A375 (cell line): ENCODE measurements at places on chromosomes 2 and 18. TPM values are rescaled to one million over a fixed set of nuclear protein-coding genes. Genes with fewer than 3 reads are reported as not detected.

The DYSF gene
- 1.0 and 1.7 TPM in 2 replicates for total RNA-seq

The RASGRP3 gene
- total RNA-seq, result 0.45 and 3.2 TPM in 2 replicates

The APCDD1 gene
- not detected in 2 replicates for total RNA-seq

The NCKAP1 gene
- total RNA-seq, result 35.8 and 37.6 TPM in 2 replicates

The STARD6 gene
- 0.29 TPM in 1 of 2 replicates, not detected in the other for total RNA-seq

The PKDCC gene
- 3.2 and 3.8 TPM in 2 replicates for total RNA-seq

The NT5C1B gene
- not detected in 2 replicates for total RNA-seq

The GNAL gene
- 1.5 and 2.3 TPM in 2 replicates for total RNA-seq

The ZNF892 gene
- 2.9 and 3.0 TPM in 2 replicates for total RNA-seq

The XRCC5 gene
- total RNA-seq, result 211 and 236 TPM in 2 replicates

The CD302 gene
- total RNA-seq, result 3.8 and 3.9 TPM in 2 replicates

The ALKAL2 gene
- not detected in 2 replicates for total RNA-seq

The GRB14 gene
- total RNA-seq, result 0.45 and 0.53 TPM in 2 replicates

The MSTN gene
- 0.05 TPM in 1 of 2 replicates, not detected in the other for total RNA-seq

The REV1 gene
- 17.8 and 21.2 TPM in 2 replicates for total RNA-seq

The AQP12A gene
- total RNA-seq, result not detected in 2 replicates

The DSG3 gene
- not detected in 2 replicates for total RNA-seq

The ANKRD53 gene
- total RNA-seq, result 0.05 TPM in 1 of 2 replicates, not detected in the other

The DCDC2C gene
- total RNA-seq, result not detected in 2 replicates

The MAP2 gene
- 2.9 and 3.5 TPM in 2 replicates for total RNA-seq

The CYRIA gene
- 0.30 and 0.53 TPM in 2 replicates for total RNA-seq

The TBR1 gene
- total RNA-seq, result not detected in 2 replicates

The PROKR1 gene
- not detected in 2 replicates for total RNA-seq
